Kidney epithelial cell (primary cell): ENCODE measurements at places on chromosomes 7 and 10.

GRCh38 chr7:114925434-114925833 is 3.5 kb downstream of the MDFIC start:
- no peak for DNase-seq

DNA sequence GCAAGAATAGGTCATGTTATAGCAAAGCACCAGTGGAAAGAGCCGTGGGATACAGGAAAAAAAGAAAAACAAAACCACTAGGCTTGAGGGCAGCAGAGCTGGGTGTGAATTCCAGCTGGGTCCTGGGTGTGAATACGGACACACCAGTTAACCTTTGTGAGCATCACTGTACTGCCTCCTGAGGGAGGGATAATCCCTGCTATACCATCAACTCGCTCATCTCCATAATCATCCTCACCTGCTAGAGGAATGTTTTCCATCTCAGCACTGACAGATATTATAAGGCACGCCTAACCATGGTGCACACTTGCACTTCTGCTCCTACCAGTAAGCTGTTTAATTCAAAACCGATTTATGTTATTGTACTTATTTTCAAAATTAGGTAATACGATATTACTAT is 62.2 kb downstream of the GSAP start:
- DNase-seq = no peak

DNA sequence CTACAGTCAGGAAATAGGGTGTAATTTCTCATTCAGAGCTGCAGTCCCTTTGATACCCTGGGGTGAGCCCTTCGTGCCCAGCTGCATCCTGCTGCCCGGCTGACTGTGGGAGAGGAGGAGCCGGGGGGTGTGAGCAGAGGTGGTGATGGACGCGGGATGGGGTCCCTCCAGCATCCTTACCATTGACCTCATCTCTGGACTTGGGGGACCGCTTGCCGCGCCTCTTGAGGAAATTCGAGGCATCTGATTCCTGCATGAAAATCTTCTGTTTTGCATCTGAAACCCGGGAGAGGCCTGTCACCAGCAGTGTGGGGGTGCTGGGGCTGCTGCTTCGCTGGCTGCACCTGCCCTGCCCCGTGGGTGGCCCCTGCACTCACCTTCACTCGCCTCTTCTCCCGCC is 816 bp downstream of the UCMA start:
- no peak for DNase-seq

- DNase-seq = no peak
Observed at GRCh38 chr7:112010994-112011393, 195.2 kb downstream of the DOCK4 start.

- no peak for DNase-seq
Observed at GRCh38 chr7:2313450-2314208, 612 bp downstream of the SNX8 start.

DNA sequence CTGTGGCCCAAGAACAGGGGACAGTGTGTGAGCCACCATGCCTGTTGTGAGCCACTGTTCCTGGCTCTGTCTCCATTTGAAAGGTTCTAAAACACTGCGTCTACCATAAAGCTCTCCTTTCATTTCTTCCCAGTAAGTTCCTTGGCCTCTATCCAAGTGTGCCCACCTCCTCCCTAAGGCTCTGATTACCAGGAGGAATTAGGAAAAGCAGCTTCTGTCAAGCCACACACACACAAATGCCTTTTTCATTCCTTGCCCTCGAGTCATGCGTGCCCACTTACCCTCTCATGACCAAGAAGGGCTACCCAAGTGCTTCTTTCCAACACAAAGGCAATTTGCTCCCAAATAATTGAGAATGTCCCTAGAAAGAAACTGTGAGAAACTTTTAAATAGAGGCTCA is 70.8 kb upstream of the PARD3 start:
- no peak for DNase-seq
